ENCODE measurements at places on chromosomes 12 and 14.

GRCh38 chr14:37501877-37502276 lies 93.2 kb downstream of the FOXA1 start:
- DNase-seq: no peak

DNA sequence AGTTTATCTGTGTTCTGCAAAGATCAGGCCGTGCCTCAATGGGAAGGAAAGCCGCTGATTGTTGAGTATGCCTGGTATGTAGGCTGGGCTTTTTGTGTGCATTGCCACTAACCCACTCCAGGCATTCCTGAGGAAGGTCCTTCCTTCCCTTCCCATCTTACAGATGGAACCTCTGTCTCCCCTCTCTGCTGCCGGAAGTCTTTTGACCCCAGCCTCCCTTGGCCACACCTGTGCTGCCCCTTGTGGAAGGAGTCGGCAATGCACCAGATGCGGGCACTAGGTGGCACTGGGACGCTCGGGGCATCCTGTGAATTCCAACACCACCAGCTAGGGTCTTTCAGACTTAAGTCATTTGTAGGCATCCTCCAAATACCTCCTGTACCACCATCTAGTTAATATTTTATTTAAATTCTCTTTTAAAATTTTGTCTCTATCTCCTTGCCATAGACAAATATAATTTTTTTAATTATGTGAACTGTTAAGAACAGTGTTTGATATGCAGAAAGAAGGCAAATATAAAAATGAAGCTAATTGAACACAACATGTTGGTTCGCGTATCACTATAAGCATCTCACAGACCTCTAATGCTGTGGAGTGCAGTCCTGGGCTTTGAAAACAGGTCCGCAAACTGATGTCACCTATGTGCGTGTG lies 99.6 kb downstream of the RIN3 start:
- DNase-seq: peak; percentile 40

GRCh38 chr14:36229262-36229661 lies 52.7 kb upstream of the PTCSC3 start:
- no peak for DNase-seq

- no peak for DNase-seq
Measured at GRCh38 chr14:23450379-23450778, 14.9 kb upstream of the MYH7 start.

DNA sequence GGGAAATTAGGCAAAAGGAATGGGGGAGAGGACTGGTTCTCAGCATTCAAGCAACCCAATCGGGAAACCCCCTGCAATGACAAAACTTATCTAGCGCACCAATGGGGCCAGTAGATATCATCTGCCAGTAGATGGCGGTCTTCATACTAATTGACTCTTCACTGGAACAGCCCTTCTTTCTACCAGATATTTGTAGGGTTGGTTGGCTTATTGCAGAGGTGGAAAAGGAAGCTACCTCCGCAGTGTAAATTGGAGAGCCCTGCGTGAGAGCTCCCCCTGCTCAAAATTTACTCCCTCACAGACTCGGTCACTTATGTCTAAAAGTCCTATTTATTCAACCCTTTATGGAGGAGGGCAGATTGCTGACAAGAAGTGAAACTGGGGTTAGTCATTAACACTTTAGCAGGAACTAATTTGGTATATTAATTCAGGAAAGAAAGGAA lies 166.1 kb upstream of the CCND2 start:
- DNase-seq: peak; percentile 60

GRCh38 chr14:69002069-69002468 lies 23.0 kb upstream of the ACTN1 start:
- DNase-seq: no peak

GRCh38 chr12:69000540-69001243 lies 67.7 kb upstream of the CPM start:
- DNase-seq: no peak

DNA sequence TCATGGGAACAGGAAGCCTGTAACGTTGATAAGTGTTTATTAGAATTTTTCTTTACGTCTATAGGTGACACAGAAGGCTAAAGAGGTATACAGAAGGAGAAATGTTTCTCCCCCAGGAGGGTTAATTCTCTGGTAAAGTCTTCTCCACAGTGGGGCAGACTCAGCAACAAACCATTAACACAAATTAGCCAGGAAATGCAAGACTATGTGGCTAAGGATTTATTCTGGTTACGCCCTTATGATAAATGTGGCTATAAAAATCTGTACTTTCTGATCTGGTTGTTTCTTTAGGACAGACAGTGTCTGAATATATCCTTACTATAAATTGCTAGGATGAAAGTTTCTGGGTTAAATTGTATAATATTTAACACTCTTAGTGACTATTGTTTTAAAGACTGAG lies 423.3 kb downstream of the FLRT2 start:
- DNase-seq: no peak

- no peak for DNase-seq
Measured at GRCh38 chr14:65237023-65237814, 134.9 kb upstream of the MAX start.

DNA sequence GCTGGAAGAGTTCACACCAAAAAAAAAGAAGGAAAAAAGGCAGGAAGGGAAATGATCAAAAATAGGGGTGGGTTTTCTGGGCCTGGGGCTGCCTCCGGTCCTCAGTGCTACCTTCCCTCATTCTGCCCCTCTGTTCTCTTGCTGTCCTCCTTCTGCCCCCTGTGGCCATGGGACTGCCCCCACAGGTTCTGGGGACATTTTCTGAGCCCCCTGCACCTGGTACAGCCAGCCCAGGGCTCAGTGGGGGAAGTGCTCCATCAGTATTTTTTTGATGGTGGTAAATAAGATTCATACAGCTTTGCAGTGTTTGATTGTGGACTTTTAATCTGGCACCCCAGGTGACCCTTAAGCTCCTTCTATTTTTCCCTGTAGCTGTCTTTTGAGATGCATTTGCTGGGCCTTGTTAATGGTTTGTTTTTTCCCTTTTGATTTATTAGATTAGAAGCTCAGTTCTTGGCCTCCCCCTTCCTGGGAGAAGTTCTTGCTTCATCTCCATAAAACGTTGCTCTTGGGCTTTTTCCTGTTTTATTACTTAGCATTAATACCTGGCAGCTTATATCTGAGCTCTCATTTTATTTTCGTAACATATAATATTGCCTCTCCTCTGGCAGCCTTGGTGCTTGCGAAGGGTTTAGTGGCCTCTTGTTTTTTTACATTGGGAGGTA lies 43.1 kb downstream of the CHST11 start:
- no peak for DNase-seq

- no peak for DNase-seq
Measured at GRCh38 chr12:105613887-105614286, 283.4 kb downstream of the C12orf75 start.

DNA sequence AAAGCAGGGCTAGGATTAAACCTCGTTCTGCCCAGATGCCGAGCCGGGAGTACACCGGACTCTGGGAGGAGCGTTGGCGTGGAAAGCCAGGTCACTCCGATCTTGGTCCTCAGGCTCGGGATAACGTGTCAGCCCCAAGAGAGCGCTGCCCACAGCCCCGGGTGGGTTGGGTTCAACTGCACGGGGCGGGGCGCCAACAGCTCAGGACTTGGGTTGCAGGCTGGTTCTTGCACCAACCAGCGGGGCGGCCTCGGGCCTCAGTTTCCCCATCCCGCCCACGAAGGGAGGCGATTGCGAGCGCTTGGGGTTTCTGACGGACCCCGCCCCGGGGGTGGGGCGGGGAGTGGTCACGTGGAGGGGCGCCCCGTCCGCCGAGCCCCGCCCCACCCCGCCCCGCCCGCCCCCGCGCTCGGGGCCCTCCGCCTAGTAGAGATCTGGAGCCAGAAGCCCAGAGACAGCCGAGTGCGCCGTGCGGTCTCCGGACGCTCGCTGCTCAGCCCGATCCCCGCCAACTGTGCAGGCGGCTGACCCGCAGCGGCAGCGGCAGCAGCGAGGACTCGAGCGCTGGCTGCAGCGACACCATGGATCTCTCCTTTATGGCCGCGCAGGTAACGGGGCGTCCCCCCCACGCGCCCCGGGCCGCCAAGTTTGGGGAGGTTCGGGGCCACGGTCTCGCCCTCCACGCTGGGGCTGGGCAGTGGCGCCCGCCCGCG lies at the start of gene C14orf132:
Gene C14orf132, plus strand, starts transcription at position 443 of the 713 bp plus-strand sequence. Its CDS starts 139 bp downstream, at position 582.
- no peak for DNase-seq

GRCh38 chr12:113136990-113137511 lies 1.5 kb upstream of the RASAL1 start:
- DNase-seq: no peak

GRCh38 chr14:69554500-69554899 lies 20.2 kb downstream of the CCDC177 start:
- DNase-seq: no peak

GRCh38 chr12:39984670-39985069 lies 121.2 kb downstream of the SLC2A13 start:
- DNase-seq: no peak

DNA sequence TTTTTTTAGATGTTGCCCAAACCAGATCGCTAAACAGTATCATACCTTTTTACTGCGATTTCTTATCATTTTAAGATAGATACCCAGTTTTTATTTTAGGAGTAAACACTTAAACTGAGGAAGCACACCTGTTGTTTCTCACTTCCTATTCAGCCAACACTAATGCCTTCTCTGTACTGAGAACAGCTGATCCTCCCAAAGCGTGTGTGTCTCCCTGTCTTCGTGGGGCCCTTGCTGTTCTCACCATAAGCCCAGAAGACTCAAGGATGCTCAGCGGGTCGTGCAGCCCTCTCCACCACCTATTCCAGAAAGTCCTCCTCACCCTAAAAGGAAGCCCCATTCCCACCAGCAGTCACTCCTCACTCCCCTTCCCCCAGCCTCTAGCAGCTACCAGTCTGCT lies 14.8 kb downstream of the PPP2R5C start:
- peak; percentile 25 for DNase-seq

GRCh38 chr14:61678975-61679374 lies 16.3 kb upstream of the HIF1A start:
- DNase-seq: no peak

Data from DND-41 (cell line).